ENCODE measurements at places on chromosomes 13 and 19.

- no peak for DNase-seq
Measured at GRCh38 chr19:51714848-51715247, 8.9 kb downstream of the HAS1 start.

DNA sequence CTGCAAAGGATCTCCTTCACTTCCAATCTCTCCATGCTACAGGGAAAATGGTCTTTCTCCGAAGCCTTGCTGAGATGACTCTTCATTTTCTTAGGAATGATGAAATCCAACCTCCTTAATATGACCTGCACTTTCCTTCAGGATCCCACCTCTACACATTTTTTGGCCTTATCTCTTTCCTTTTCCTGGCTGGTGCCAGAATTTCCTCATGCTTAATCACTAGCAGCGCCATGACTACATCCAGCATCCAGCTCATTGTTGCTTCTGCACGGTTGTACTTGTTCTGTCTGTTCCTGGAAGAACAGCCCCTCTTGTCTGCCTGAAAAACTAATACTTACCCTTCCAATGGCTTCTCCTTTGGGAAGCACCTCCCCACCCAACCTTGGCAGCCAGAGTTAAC lies 68.4 kb downstream of the TEX26 start:
- DNase-seq, result no peak

GRCh38 chr13:26247608-26248007 lies 6.3 kb upstream of the CDK8 start:
- DNase-seq, result no peak

DNA sequence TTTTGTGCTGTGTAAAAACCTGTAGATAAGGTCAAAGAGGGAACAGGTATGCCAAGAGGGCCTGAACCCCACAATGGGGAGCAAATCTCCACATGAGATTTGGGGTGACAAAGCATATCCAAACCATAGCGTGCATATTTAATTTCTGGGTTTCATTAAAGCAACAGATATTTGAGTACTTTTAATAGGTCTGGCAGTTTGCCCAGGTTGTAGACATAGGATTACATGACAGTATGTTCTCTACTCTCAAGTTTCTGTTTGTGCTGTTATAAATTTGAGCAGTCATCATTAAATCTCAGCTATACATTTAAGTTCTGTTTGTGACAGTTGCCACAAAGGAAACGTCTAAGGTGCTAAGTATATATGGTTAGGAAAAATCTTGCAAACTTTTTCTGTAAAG lies 236.4 kb downstream of the ATP8A2 start:
- no peak for DNase-seq

GRCh38 chr13:28636677-28637317 lies 22.1 kb upstream of the POMP start:
- DNase-seq, result peak; percentile 59

Measured in activated naive CD4-positive, alpha-beta T cell treated with anti-CD3 and anti-CD28 coated beads, Interleukin-2, amount 10 ng/mL, durations not matched to agents 7 days and 5 days (primary cell).